ENCODE measurements at places on chromosomes 11 and 22. TPM values are rescaled to one million over a fixed set of nuclear protein-coding genes. Genes with fewer than 3 reads are reported as not detected.

F2 gene
- not detected for total RNA-seq

DNA sequence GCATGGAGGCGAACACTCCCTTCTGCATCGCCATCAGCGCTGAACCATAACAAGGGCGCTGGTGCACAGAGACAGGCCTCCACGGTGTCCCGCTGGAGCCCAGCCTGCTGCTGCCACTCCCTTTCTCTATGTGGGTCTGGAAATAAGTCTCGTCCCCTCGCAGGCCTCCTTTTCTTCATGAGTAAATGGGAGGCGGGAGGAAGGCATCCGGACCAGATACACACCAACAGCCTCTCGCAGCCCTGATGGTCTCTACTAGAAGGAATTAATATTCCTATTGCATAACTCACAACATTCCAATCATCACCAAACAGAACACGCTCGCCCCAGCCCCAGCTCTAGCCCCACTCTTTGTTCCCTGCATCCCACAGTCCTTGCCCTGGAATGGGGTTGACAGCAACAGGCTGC, 14.9 kb downstream of the RASD2 start:
- no peak for DNase-seq

DNA sequence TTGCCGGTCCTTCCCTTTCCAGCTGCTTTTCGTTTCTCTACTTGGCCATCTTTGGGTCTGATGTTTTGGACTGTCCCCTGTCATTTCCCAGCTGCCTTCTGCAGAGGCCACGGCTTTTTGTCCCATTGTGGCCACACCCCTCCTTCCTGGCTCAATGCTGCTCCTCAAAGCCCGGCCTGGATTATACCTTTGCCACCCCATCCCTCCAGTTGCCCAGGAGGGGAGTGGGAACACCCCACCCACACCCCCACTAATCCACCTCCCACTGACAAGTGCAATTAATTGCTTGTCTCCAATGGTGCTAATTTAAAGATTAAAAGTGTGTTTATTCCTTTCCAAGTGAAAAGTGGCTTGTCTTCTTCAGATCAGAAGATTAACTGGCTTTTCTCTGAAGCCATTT, 34.2 kb upstream of the CSNK2A3 start:
- no peak for DNase-seq

PNPLA5 gene
- not detected for total RNA-seq

ROBO4 gene
- total RNA-seq, result 13.2 TPM
